Inflammatory macrophage treated with lipopolysaccharide for 1 hour (primary cell): ENCODE measurements at places on chromosomes 2 and 18.

DNA sequence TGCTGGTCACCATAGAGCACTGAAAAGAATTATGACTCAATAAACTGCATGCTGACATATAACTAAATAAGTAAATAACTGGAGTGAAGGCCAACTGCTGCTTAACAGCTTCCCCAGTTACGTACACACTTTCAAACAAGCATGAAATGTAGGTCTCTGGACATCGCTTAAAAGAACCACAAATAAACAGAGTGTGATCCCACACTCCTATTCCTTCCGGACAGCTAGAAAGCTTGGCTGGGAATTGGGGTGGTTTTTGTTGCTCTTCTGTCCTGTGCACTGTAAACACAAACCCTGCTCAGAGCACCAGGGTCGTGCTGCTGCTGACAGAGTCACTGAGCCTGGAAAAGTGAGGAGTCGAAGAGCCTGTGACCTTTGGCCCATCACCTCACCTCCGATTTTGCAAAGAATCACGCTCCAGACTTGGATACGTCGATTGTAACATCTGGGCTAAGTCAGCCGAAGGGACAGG is 162.7 kb upstream of the NT5C1B start:
- DNase-seq: no peak

GRCh38 chr2:52402128-52402527 is 1365.5 kb upstream of the CHAC2 start:
- DNase-seq: no peak

- no peak for DNase-seq
Measured at GRCh38 chr18:74184875-74185274, 36.6 kb downstream of the TIMM21 start.

DNA sequence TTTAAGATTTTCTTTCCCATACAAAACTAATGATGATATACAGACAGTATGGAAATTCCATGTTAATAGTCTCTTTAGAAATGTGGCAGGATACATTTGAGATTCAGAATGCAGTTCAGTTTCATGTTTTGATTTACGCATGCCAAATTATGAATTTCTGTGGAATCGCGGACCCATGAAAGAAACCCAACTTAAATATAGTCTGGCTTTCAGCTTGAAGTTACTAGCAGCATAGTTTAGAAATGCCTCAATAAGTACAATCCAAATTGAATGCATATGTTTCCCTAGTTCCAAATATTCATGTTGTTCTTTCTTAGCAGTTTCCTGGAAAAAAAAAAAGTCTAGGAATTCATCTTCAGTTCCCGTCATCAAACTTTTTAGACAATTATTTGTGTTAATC is 164.1 kb upstream of the RASGRP3 start:
- DNase-seq: no peak

DNA sequence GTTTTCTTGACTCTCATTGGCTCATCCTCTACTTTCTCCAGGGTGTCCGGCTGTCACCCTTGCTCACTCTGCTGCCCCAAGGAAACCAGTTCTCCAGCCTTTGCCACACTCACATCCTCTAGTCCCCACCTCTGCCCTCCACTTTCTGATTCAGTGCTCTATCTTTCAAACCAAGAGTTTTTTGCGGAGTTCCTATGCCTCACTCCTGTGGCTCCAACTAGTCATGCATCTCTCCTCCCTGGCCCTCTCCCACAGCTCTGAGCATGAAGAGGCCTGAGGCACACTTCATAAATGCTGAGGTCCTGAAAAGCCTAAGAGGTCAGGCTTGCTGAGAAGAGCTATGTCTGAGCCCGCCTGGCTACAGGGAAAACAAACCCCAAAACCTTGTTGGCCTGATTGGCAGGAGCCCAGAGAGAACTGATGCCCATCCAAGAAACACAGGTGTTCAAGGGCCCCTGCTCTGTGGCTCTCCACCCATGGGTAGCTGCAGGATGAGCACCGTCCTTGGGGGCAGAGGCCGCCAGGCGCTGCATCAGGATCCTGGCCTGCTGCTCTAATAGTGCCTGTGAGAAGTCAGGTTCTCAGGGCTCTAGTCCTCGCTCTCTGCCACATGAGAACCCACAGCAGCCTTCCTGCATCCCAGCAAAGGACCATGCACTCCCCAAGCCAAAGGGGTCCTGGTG is 42.1 kb downstream of the HS1BP3 start:
- DNase-seq: no peak

DNA sequence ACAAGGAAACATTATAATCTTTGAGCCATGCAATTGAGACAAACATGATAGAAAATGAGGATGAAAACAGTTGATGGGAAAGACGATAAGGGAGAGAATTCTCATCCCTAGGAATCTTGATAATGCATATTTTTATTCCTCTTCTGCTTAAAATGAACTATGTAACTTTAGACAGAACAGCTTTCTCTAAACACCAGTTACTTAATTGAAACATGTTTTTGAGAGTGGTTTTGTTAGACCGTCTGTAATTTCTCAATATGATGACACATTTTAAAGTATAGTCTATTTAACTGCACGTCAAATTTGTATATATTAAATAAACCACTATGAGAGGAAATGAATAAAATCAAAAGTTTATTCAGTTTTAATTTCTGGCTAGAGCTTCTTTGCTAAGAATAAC is 1453.9 kb upstream of the NXPH2 start:
- no peak for DNase-seq

- DNase-seq: no peak
Measured at GRCh38 chr2:86807468-86808275, 17.0 kb upstream of the CD8A start.

GRCh38 chr2:170113168-170113894 is 64.6 kb upstream of the MYO3B start:
- no peak for DNase-seq
